Activated CD4-positive, alpha-beta T cell treated with anti-CD3 and anti-CD28 coated beads, Interleukin-2, amount 10 ng/mL, durations not matched to agents 7 days and 5 days (primary cell): ENCODE measurements at places on chromosomes 2 and 18.
A peak's percentile ranks its signal among the peaks of the same experiment; 100 is the strongest.

DNA sequence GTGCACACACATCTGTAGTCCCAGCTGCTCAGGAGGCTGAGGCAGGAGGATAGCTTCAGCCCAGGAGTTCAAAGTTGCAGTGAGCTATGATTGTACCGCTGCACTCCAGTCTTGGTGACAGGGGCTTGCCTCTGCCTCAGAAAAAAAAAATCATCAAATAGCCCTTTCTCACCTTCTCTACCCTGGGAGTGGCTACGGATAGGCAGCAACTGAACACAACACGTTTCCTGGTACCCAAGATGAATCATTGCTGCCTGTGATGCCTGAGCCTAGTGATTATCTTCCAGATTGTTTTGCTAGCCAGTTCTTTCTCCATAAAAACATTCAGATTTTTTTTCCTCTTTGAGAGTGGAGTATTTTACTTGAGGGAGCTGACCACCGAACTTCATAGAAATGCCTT, 13.5 kb downstream of the INPP4A start:
- H3K36me3 ChIP-seq = peaks cover 58% of the 10 kb centered on the region
- peak overlapping the region; percentile 93 for H3K27ac ChIP-seq
- DNase-seq = peak; percentile 56
- H3K4me1 ChIP-seq = peaks cover 89% of the 10 kb centered on the region
- H3K27me3 ChIP-seq = no peaks in the 10 kb centered on the region

GRCh38 chr2:146917431-146918042, 927.3 kb upstream of the ACVR2A start:
- no peak overlapping the region for H3K4me3 ChIP-seq
- no peaks in the 10 kb centered on the region for H3K27me3 ChIP-seq
- H3K27ac ChIP-seq = no peak overlapping the region
- no peaks in the 10 kb centered on the region for H3K4me1 ChIP-seq
- no peak for DNase-seq

DNA sequence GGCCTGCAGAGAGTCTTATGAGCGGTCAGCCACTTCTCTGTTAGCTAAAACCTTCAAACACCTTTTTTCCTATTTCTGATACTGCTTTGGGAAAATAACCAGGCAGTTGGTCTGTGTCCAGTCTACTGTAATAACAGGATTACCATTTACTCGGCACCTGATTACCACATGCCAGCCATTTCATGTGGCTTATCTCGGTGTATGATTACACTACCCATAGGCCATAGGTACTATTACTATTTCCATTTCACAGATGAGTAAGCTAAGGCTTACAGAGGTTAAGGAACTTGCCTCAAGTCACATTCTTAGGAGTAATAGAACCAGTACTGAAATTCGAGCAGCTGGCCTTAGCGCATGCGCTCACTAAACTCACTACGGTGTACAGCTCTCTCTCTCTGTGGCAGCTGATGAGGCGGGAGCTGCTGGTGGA, 147.2 kb upstream of the L3MBTL4 start:
- no peak for DNase-seq
- no peaks in the 10 kb centered on the region for H3K36me3 ChIP-seq
- H3K27ac ChIP-seq = no peak overlapping the region
- H3K4me1 ChIP-seq = no peaks in the 10 kb centered on the region
- H3K27me3 ChIP-seq = no peaks in the 10 kb centered on the region

- no peak for DNase-seq
- no peak overlapping the region for H3K27ac ChIP-seq
- H3K4me1 ChIP-seq = no peaks in the 10 kb centered on the region
- peaks cover 19% of the 10 kb centered on the region for H3K27me3 ChIP-seq
These were observed 178.5 kb upstream of the SESTD1 start for GRCh38 chr2:179443180-179443579.
